ENCODE measurements at places on chromosomes 5 and 9.

- H3K36me3 ChIP-seq = peaks cover 14% of the 10 kb centered on the region
- no peak overlapping the region for H3K4me3 ChIP-seq
- H3K4me1 ChIP-seq = no peaks in the 10 kb centered on the region
- peak; percentile 65 for DNase-seq
Observed at GRCh38 chr9:5113523-5113922, 71.9 kb downstream of the INSL6 start.

GRCh38 chr9:98775831-98776441 is 20.4 kb downstream of the ANKS6 start:
- peaks cover 40% of the 10 kb centered on the region for H3K36me3 ChIP-seq
- H3K27ac ChIP-seq = no peak overlapping the region
- H3K4me3 ChIP-seq = no peak overlapping the region
- H3K4me1 ChIP-seq = no peaks in the 10 kb centered on the region

DNA sequence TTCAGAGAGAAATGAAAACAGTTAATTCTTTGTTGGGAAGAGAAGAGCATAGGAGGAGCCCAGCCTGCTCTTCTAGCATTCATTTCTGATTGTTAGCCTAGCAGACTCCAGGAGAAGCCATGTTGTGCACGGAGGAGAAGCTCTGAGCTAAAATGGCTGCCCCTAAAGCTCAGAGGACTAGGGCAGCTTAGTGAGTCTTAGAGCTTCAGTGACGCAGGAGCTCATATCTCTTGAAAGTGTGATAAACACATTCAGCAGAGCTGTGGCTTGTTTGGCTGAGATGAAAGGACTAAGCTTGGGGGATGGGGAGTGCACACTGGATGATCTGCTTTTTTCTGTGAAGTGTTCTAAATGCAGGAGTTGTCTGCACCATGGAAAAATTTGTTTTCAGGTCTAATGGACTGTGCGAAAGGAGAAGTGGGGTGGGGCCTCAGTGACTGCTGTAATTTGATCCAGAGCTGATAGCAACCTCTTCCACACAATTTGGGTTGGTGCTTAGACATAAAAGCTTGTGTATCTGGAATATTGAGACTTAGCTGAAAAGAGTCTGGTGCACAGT is 58.5 kb downstream of the ZNF462 start:
- H3K4me3 ChIP-seq = peak overlapping the region; percentile 9
- no peak for DNase-seq
- H3K4me1 ChIP-seq = peaks cover 40% of the 10 kb centered on the region
- H3K36me3 ChIP-seq = peaks cover 25% of the 10 kb centered on the region
- peak overlapping the region; percentile 78 for H3K27ac ChIP-seq
- no peaks in the 10 kb centered on the region for H3K27me3 ChIP-seq

DNA sequence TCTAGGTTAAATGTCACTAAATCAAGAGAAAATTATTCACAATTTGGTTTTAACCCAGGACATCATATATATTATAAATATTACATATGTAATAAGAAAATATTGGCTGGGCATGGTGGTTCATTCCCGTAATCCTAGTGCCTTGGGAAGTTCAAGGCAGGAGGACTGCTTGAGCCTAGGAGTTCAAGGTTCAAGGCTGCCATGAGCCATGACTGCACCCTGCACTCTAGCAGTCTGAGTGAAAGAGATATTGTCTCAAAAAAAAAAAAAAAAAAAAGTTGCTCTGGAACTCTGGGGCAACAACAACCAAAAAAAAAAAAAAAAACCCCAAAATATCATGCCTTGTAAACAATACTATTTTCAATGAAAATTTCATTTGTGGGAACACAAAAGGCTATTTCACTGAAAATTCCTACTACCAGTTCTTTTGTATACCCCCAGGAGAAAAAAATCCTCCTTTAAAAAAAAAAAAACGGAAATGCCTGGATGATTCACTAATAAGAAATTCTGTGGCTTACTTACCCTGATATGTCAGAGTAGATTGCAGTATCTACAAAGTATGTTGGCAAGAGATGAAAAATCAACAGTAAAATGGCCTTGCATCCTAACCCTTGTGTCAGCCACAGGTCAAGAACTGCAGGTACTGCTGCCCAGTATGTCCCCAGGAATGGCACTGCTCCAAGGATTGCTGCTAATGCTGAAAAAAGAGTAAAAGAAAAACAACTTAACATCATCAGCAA is 22.6 kb upstream of the CTNNAL1 start:
- H3K4me1 ChIP-seq = no peaks in the 10 kb centered on the region
- peaks cover 34% of the 10 kb centered on the region for H3K36me3 ChIP-seq
- H3K27me3 ChIP-seq = no peaks in the 10 kb centered on the region
- no peak overlapping the region for H3K27ac ChIP-seq

- no peaks in the 10 kb centered on the region for H3K4me1 ChIP-seq
- H3K27me3 ChIP-seq = no peaks in the 10 kb centered on the region
- no peaks in the 10 kb centered on the region for H3K36me3 ChIP-seq
- no peak overlapping the region for H3K27ac ChIP-seq
Observed at GRCh38 chr5:108543486-108543885, 161.6 kb upstream of the FBXL17 start.

DNA sequence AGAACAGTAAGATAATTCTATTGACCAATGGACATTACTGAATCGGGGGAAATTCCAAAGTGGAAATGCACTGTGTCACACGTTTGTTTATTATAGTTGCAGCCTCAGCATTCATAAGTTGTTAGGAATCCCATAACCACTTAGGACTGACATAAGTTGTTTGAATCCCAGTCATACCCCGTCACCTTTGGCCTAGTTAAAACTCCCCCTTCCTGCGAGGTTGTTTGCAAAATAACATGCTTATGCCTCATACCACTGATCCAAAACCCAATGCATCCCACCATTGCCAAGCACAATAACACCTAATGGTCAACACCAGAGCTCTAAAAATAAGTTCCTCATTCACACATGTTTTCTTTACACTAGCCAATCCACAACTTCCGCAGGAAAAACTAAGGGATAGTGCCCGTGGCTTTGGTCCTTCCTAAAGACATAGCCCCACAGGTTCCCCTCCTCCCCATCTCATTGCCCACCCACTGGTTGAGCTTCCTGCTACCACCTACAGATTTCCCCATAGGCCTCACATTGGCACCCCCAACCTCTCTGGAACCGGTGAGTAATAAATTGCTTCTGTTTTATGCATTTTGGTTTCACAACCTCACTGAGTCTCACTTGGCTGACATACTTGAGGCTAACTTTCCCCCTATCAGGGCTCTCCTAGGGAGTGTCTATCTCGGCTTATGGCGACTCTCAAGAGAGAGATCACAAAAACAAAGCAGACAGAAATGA is 42.3 kb upstream of the MUSK start:
- H3K4me3 ChIP-seq = no peak overlapping the region
- DNase-seq = no peak
- no peaks in the 10 kb centered on the region for H3K36me3 ChIP-seq
- no peaks in the 10 kb centered on the region for H3K27me3 ChIP-seq
- H3K27ac ChIP-seq = no peak overlapping the region

DNA sequence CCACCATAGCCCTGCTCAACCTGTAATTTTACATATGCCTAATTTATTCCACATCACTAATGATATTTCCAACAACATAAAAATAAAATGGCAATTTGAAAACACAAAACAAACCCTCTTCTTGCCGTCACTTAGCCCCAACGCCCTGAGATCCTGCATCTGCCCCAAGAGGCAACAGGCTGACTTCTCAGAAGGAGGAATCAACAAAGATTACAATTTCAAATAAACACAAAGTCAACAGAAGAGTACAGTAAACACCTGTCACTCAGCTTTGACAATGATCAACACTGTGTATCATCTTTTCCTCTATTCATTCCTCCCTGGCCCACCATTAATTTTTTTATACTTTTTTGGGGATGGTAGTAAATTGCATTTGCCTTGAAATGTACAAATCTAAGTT is 19.8 kb downstream of the EPB41L4B start:
- H3K4me3 ChIP-seq = no peak overlapping the region
- DNase-seq = no peak
- H3K27me3 ChIP-seq = no peaks in the 10 kb centered on the region
- no peaks in the 10 kb centered on the region for H3K4me1 ChIP-seq

DNA sequence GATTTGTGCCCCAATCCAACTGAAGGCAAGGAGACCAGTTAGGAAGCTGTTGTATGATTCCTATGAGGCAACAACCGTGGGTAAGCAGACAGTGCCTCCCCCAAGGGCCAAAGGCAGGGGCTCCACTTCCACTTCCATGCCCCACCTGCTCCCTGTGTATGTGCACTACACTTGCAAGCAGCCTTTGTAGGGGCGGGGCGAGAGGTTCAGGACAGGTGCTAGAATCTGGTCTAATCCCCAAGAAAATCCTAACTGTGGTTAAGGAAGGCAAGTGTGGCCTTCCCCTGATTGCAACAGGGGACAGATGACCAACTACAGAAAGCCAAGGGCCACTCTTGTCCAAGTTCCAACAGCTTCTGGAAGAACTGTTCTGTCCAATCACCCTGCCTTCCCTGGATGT is 41.7 kb downstream of the B4GALT1 start:
- H3K36me3 ChIP-seq = peaks cover 39% of the 10 kb centered on the region
- H3K4me1 ChIP-seq = peaks cover 31% of the 10 kb centered on the region
- no peak overlapping the region for H3K4me3 ChIP-seq
- no peaks in the 10 kb centered on the region for H3K27me3 ChIP-seq
- no peak for DNase-seq

DNA sequence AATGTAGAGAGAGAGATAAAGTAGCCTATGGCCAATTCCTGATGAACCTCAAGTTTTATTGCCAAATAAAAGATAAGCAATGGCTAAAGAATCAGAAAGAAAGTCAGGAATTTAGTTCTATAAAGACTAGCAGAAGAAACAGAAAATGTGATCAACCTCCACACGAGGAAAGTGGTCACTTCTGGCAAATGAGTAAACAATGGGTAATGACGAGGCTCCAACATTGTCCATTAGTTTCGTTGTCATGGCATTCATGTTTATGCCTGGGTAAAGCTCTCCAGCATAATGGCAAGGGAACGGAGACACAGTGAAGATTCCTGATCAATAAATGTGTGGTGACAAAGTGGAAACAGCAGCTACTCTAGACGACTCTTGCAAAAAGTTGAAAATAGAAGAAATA is 341.8 kb upstream of the CTNND2 start:
- H3K4me1 ChIP-seq = no peaks in the 10 kb centered on the region
- H3K36me3 ChIP-seq = no peaks in the 10 kb centered on the region
- no peak overlapping the region for H3K27ac ChIP-seq
- H3K4me3 ChIP-seq = no peak overlapping the region

- H3K27ac ChIP-seq = no peak overlapping the region
- H3K36me3 ChIP-seq = no peaks in the 10 kb centered on the region
- no peaks in the 10 kb centered on the region for H3K27me3 ChIP-seq
- no peak for DNase-seq
- no peaks in the 10 kb centered on the region for H3K4me1 ChIP-seq
Observed at GRCh38 chr5:125897089-125897488, 526.1 kb upstream of the GRAMD2B start.

DNA sequence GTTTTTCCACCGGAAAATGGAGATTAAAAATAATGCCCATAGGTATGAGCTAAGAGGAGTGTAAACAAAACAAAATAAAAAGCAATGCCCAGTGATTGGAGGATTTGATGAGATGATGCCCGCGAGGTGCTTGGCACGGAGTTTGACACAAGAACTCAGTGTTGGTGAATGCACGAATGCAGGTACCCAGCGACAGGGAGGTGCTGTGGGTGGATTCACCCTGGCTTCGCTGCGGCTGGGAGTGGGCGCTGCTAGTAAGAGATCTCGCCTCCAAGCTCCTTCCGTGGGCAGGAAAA is 526 bp upstream of the STXBP1 start:
- H3K4me1 ChIP-seq = peaks cover 30% of the 10 kb centered on the region
- no peak for DNase-seq
- no peaks in the 10 kb centered on the region for H3K27me3 ChIP-seq
- no peaks in the 10 kb centered on the region for H3K36me3 ChIP-seq

DNA sequence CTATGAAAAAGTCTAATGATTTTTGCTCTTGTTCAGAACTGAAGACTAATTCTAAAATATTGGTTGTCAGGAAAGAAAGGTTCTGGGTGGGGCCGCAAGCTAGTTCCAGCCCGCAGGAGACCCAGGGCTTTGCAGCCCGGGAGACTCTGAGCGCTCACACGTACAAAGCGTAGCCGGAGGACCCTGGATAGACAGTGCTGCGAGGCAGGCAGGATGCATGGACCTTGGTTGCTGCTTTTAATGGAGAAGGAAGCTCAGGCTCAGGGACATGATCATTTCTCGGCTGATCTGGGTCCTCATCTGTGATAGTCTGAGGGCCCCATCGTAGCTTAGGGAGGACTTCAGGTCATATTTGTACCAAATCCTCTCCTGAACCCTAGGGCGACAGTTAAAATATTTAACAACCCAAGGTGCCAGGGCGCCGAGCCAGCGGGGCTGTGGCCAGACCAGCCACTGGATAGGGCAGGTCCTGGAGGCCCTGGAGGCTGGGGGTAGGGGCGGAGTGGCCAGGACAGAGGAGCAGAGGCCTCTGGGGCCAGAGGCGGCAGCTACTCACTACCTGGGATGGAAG is 70.1 kb upstream of the UNC5A start:
- H3K36me3 ChIP-seq = no peaks in the 10 kb centered on the region
- H3K4me3 ChIP-seq = no peak overlapping the region
- H3K4me1 ChIP-seq = peaks cover 15% of the 10 kb centered on the region

DNA sequence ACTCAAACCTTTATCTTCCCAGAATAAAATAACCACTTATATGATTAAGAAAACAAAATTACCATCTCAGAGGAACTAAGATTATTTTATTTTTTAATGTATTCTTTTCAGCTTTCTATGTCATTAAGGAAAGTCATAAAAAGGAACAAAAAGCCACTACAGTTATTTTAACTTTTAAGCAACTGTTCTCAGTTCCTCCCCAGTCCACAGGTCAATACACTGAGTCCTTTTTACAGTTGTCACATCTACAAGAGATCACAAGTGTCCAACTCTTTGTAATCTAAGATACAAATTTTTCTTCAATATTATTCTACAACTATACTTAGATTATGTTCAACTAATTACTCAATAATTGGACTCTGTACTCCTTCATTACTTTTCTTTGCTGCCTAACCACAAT is 782.8 kb upstream of the ACO1 start:
- no peaks in the 10 kb centered on the region for H3K27me3 ChIP-seq
- no peaks in the 10 kb centered on the region for H3K4me1 ChIP-seq
- H3K4me3 ChIP-seq = no peak overlapping the region
- no peak overlapping the region for H3K27ac ChIP-seq
- H3K36me3 ChIP-seq = no peaks in the 10 kb centered on the region

- H3K4me3 ChIP-seq = no peak overlapping the region
- H3K4me1 ChIP-seq = peaks cover 24% of the 10 kb centered on the region
- H3K36me3 ChIP-seq = no peaks in the 10 kb centered on the region
- H3K27ac ChIP-seq = no peak overlapping the region
- no peak for DNase-seq
Observed at GRCh38 chr9:121551985-121552753, 52.5 kb upstream of the GGTA1 start.

GRCh38 chr5:77733130-77733529 is 43.0 kb downstream of the TBCA start:
- no peak overlapping the region for H3K4me3 ChIP-seq
- no peak overlapping the region for H3K27ac ChIP-seq
- no peaks in the 10 kb centered on the region for H3K36me3 ChIP-seq
- DNase-seq = no peak
- no peaks in the 10 kb centered on the region for H3K27me3 ChIP-seq

DNA sequence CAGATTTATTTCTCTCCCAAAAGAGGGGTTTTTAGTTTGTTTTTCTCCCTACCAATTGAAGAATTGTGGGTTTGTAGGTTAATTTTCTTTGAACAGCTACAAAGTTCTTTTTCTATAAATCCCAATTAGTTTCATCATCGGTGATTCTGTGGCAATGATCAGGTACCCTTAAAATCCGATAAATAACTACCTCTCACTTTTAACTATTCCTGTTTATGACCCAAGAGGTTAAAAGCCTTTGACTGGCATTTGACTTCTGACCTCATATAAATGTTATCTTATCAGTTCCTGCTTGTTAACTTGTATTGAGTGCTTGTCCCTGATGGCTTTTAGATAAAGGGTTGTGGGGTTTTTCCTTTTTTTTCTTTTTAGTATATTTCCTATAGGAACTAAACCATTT is 124.4 kb upstream of the TMEM161B start:
- no peaks in the 10 kb centered on the region for H3K27me3 ChIP-seq
- H3K27ac ChIP-seq = no peak overlapping the region
- no peak for DNase-seq
